Hematopoietic multipotent progenitor cell treated with erythropoietin and hydrocortisone succinate and interleukin-3 and kit ligand, for 4 days (in vitro differentiated cells): ENCODE measurements at places on chromosomes 5 and 9.

- DNase-seq = no peak
Observed at GRCh38 chr9:129761293-129761900, 8.6 kb upstream of the PTGES start.

- no peak for DNase-seq
Observed at GRCh38 chr9:92349771-92350739, 24.3 kb downstream of the CENPP start.

DNA sequence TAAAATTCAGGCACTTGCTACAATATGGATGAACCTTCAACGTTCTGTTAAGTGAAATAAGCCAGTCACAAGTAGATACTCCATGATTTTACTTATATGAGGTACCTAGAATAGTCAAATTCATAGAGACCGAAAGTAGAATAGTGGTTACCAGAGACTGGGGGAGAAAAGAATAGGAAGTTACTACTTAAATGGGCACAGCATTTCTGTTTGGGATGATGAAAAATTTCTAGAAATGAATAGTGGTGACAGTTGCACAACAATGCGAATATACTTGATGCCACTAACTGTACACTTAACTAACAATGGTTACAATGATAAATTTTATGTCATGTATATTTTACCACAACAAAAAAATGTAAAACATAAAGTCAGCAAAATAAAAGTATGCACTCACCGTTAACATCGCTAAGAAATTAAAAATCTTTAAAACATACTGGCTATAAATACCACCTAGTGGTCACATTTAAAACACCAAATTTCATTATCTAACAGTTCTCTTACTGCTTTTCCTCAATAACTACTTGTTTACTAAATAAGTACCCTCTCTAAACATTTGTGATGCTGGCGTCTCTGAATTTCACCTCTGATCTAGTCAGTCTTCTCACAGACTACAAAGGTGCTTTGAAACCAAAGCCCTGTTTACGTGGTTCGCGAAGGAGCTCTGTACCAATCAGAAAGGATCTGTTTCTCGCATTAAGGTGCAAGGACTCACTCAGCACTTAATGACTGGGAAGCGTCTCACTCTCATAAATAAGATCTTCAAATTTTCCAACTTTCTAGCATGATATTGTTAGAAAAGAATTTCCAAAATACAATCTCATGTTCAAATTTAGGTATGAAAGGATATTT, 22.7 kb downstream of the KIF3A start:
- peak; percentile 58 for DNase-seq

GRCh38 chr9:137534256-137535119, 15.7 kb downstream of the PNPLA7 start:
- peak; percentile 92 for DNase-seq

DNA sequence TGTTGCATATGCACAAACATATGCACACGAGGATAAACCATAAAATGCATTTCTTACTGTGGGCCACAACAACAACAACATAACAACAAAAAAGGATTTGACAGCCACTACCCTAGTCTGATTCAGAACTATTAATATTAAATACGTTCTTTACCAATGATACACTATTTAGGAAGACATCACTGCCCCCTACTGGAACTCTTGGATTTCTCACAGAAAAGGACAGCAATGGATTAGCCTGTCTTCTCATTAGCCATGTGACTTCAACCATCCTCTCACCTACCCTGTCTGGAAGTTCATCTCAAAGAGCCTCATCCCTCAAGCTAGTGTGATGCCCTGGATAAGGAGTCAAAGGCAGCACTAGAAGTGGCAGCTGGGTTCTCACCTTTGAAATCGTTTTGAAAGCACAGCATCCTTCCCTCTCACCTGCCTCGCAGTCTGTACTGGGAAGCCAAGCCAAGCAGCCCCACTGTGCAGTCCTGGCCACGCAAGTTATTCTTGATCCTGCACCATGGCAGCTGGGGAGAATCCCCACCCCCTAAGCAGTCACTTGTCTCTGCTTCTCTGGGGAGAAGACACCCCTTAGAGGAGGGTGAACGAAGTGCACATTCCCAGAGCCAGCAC, 64.6 kb downstream of the SH3TC2 start:
- DNase-seq = peak; percentile 82

DNA sequence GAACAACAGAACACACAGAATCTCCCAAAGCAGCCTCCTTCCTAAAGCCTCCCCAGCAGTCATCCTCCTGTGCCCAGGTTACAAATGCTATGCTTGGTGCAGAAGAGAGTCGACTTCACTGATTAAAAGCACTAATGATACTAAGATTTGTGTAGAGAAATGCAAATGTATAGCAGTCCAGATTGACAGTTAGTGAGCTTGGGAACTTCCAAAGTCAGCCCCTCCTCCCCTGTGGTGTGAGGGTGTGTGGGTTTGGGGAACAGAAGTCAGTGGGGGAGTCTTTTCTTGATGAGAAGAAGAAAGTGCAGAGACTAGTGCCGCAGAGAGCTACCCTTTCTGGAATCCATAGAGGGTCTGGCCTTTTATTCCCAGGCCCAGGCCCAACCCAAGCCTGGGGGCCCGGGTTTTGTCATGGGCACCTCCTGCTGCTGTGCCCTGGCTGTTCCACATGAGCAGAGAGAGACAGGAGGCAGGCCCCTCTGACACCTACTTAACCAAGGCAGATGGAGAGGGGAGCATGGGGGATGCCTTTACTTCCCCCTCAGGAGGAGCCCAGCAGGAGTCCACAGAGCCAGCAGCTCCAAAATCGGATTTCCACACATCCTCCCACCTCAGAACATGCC, 173.3 kb downstream of the DENND1A start:
- DNase-seq = no peak

DNA sequence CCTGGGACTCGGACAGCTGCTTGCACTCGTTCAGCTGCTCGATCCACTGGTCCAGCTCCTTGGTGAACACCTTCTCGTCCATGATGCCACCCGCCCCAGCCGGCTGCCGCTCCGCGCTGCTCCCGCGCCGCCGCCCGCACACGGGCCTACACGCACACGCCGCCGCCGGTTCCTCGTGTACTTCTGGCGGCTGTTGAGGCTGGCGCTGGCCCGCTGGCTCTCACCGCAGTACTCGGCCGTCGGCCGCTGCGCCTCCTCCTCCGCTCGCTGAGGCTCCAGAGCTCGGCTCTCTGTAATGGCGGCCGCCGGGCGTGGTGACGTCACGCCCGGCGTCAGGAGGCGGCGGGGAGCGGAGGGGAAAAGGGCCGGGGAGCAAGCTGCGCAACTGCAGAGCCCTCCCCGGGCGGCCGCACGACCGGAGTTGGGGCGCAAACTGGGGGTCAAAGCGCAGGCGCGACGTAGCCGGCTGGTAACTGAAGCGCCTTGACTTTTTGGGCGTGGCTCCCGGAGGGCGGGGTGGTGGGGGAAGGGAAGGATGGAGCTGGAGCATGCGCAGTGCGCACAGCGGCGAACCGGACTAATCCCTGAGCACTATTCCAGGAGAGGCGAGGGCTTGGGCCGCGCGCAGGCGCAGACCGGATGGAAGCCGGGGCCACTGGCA, at the start of gene PPP2CA:
Gene PPP2CA (minus strand): TSS at position 294 of the 661 bp plus-strand sequence. CDS start 212 bp downstream, at position 82.
- DNase-seq = peak; percentile 99

- no peak for DNase-seq
Observed at GRCh38 chr5:17477573-17478265, 20.3 kb upstream of the TAF11L2 start.
